ENCODE measurements at places on chromosomes 16 and 17.

GRCh38 chr17:40515011-40515410 lies 13.6 kb upstream of the TNS4 start:
- DNase-seq: no peak

DNA sequence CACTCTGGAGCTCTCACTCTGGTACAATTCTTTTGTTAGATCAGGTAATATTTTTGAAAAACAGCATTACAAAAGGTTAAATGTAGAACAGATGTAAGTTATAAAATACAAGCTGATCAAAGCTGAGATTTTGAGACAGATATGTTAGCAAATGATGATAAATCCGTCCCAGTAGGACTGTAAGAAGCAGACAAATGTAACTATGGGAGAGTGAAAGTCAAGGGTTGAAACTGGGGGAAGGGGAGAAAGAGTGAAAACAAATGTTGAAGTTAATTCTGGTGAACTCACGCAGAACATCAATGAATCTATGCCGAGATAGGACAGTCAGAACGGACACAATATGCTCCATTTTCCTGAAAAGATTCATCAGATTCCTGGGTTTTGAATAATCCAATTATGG lies 298.9 kb upstream of the IRX5 start:
- DNase-seq: no peak

DNA sequence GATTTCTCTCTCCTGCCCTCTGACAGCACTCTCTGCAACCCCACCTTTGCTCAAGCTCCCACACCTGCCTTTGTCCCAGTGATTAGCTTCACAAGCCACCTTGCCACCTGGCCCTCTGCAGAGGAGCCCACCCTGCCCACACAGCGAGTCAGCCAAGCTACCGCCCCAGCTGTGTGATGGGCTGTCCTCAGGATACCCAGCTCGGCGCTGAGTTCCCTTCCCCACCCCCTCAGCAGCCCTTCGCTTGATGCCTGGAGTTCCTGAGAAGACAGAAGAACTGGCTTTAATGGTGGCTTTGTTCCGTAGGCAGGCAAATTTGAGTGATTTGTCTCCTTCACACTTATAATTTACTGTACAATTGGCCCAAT lies 266.4 kb downstream of the CBLN1 start:
- no peak for DNase-seq

DNA sequence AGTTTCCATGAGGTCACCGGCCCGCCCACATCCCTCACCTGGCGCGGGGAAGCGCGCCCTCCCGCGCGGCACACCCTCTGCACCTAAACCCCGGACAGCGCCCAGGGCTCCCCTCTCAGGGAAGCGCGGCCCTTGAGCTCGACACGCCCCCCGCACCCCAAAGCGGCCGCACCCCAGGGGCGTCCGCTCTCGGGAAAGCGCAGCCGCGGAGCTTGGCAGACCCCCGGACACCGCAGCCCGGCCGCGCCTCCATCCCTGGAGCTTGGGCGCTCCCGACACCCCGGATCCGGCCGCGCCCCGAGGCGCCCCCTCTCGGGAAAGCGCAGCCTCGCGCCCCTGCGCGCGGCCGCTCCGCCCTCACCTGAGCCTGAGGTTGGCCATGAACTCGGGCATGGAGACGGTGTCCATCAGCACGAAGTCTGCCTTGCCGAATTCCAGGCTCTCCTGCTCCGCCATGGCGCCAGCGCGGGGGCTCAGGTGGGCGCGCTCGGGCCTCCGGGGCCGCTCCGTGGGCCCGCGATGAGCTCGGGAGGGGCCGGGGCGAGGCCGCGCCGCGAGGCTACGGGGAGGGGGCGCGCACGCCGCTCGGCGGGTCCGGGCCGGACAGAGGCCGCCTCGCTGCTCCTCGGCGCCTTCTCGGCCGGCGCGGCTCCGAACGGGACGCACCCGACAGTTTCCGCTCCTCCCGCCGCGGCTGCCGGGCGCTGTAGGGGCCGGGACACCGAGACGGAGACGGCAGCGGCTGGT lies at the start of gene MYO1D:
Gene MYO1D, minus strand, starts transcription at position 708 of the 747 bp plus-strand sequence. Its CDS starts 252 bp downstream, at position 456.
- DNase-seq: no peak

GRCh38 chr16:72859581-72859980 lies 188.3 kb downstream of the ZFHX3 start:
- DNase-seq: no peak

- DNase-seq: no peak
These were observed 14.3 kb upstream of the NAGLU start for GRCh38 chr17:42521666-42522262.

GRCh38 chr16:70162041-70162451 lies 11.5 kb upstream of the CLEC18C start:
- DNase-seq: no peak

GRCh38 chr16:1640261-1640941 lies 28.2 kb downstream of the CRAMP1 start:
- DNase-seq: no peak

DNA sequence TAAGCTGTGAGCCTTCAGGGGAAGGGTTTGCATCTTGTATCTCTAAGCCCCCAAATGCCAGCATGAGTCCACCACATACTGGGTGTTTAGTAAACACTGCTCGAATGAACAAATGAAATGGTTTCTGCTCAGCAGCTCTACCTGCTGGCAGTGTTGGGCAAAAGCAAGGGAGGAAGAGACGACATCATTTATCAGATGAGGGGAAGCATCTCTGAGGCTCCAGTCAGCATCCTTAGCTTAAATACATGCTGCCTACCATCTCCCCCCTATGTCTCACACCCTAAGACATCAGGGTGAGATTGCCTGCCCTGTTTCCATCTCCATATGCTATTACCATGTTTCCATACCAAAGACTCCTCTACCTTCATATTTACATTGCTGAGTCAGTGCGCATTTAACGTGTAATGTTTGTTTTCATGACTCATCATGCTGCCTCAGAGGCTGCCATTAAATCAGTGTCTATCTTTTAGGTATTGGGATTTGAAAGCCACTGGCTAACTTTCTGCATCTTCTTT lies 379.8 kb downstream of the UTP18 start:
- no peak for DNase-seq

DNA sequence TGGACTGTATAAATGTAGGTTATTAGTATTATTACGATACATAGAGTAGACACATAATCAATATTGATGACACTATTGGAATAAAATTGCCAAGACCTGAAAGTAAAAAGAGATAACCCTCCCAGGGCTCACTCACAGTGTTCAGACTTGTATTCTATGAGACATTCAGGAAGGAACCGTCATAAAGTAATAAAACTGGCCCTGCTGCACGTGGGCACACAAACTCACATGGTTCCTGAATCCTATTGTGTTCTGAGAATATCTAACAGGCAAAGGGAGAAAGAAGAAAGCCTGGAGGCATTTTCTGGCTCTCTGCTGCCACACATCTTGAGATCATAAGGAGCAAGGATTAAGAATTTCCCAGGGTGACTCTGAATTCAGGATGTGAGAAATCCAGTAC lies 575.9 kb downstream of the HS3ST4 start:
- DNase-seq: no peak

- DNase-seq: no peak
These were observed 20.5 kb downstream of the SMPD3 start for GRCh38 chr16:68427649-68428303.
